ENCODE measurements at places on chromosomes 3 and 15.

DNA sequence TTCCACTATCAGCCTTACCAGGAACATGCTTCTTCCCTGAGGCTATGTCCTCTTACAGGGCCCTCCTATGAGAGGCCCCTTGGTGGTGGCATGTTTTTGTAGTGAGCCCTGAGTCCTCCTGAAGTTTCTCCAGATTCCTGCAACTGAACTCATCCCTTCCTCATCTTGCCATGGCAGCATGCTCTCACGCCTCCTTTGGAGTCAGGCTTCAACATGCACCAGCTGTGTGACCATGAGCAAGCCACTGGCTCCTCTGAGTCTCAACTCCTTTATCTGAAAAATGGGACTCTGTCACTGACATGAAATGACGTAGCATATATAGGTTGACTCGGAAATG, 216.3 kb upstream of the TLE3 start:
- no peak for DNase-seq

GRCh38 chr15:66657185-66658020, 44.6 kb upstream of the SMAD6 start:
- DNase-seq = no peak

DNA sequence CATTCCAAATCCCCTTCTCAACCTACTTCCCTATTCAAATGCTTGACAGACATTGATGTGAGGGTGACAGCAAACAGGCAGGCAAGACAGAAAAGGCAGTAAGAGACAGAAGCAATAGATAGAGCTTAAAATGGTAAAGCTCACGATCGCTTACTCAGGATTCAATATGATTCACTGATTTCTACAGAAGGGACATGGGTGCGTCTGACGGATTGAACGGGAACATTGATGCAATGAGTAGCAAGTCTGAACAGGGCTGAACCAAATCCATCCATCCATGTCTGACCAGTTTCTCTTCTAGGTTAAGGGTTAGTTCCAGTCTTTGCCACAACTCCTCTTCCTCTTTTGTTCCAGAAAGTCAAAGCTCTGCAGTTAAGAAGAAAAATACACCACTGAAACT, 35.1 kb downstream of the P2RY1 start:
- no peak for DNase-seq

- DNase-seq = no peak
Measured at GRCh38 chr3:170605490-170605889, 19.6 kb upstream of the SLC7A14 start.

- DNase-seq = no peak
Measured at GRCh38 chr3:187702507-187703033, at the start of gene RTP2. Gene RTP2 (minus strand): TSS chr3:187702557. CDS start chr3:187702128, 429 bp downstream.

GRCh38 chr15:88949734-88950400, 36.7 kb upstream of the MFGE8 start:
- DNase-seq = no peak

DNA sequence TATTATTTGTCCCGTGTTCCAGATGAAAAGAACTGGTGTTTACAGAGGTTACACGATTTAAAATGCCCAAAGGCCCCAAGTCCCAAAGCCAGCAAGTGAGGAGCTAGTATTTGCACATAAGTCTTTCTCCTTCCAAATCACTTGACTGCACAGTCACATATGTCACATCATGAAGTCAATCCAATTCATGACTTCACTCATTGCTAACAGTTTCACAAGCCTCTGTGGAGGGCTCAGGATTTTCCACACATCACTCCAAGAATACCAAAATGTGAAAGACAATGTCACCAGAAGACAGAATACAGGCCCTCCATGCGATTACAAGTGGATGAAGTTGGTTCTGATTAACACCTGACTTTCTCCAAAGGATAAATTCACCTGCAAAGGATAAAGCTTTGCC, 283.1 kb upstream of the UBE2E2 start:
- DNase-seq = no peak

- DNase-seq = no peak
Measured at GRCh38 chr3:30557746-30558303, 48.6 kb upstream of the TGFBR2 start.

DNA sequence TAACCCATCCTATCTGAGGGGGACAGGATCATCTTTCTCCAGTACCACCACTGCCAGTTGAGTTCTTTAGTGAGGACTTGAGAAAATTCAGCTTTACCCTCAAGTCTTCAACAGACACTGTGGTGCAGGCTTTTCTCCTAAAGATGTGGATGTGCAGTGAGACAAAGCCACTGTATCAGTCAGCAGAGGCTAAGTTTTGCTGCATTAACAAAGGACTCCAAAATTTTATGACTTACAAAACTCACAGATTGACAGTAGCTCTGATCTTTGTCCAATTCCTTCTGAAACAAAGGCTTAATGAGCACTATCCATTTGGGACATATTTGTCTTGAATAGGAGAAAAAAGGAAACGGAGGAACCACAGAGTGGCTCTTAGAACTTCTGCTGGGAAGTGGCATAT, 87.9 kb downstream of the MITF start:
- DNase-seq = no peak

GRCh38 chr3:105780107-105780506, 88.7 kb downstream of the CBLB start:
- no peak for DNase-seq

- no peak for DNase-seq
Measured at GRCh38 chr3:158200955-158201354, 91.1 kb downstream of the RSRC1 start.

DNA sequence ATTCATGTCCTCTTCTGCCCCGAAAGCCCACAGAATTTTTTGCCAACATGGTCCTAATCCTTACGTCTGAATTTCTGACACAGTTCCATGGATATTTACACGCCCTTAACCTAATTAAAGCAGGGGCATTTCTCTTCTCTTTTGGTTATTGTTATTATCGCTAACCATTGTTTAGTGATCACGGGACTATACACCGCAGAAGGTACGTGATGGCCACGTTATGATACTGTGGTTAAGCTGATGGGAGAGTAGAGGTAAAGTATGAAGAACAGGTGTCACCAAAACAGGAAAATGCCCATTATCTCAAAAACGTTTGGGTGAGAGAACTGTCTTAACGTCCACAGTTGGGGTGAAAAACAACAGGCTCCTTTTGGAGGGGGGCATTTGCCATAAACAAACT, 26.4 kb downstream of the CCR4 start:
- no peak for DNase-seq

DNA sequence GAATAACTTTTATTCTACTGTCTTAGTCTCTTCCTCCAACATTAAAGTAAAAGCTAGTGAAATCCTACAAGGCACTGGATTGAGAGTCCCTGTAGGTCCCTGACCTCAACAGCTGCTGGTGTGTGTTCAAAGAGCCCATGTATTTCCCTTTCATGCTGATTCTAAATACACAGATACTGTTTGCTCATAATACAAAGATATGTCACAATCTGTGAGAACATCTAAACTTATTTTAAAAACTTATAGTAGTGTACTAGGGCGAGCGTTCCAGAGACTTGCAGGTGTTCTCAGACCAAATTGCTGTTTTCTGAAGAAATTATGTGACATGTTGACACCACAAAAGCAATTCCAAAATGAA, 145.9 kb upstream of the LIPC start:
- no peak for DNase-seq

DNA sequence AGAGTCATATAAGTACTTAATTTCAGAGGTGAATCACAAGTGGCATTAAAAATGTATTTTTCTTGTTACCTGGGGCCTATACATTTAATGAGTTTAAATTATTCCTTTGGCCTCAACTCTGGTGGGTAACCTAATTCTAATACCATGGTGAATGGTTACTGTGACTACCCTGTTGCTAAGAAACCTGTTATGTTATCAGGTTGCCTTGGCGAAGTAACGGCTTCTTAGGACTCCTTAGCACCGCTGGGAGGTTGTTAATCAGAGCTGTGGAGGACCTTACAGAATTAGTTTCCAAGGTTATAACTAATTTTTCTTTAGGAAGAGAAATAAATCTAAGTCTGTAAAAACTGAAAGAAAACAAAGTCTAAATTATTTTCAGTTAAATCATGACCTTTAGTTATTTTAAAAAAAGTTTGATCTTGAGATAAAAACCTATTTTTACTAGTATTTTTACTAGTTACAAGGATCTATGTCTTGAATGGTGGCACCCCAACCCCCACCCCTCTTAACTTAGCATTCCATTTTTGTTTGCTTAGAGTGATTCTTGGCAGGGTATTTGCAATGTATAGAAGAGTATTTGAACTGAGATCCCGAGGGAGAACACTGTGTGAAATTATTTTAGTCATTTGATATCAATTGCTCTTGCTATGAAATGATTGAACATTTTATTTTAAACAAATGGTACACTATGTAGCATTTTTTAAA, 155.5 kb downstream of the FNDC3B start:
- no peak for DNase-seq

- no peak for DNase-seq
Measured at GRCh38 chr3:148494451-148494850, 203.3 kb upstream of the AGTR1 start.

GRCh38 chr3:173055228-173055933, 85.7 kb downstream of the SPATA16 start:
- no peak for DNase-seq

GRCh38 chr3:187292181-187292580, 644 bp upstream of the MASP1 start:
- no peak for DNase-seq

GRCh38 chr3:17456046-17456445, 286.4 kb downstream of the TBC1D5 start:
- no peak for DNase-seq

GRCh38 chr15:25846377-25846776, 16.8 kb downstream of the ATP10A start:
- DNase-seq = peak; percentile 52

GRCh38 chr3:186668426-186668825, 2.6 kb downstream of the HRG start:
- DNase-seq = no peak

DNA sequence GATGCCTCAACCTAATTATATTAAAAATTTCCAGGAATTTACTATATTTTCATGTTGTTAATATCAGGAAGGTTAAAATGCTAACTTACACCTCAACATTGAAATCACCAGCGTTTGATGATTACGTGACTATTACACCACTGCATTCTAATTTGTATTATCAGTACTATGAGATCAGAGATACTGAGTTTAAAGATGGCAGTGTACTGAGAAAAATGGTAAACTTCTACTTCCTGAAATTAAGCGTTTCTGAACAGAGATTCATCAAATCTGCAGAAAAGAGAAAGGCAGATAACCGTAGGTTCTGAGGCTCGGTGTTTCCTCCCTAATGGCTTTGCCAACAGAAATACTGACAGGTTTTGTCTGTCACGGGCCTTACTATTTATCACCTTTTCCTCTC, 69.9 kb downstream of the CRTC3 start:
- no peak for DNase-seq

GRCh38 chr3:171497468-171497867, 37.3 kb upstream of the TNIK start:
- no peak for DNase-seq

GRCh38 chr15:73955326-73955725, 29.1 kb downstream of the LOXL1 start:
- no peak for DNase-seq

- no peak for DNase-seq
Measured at GRCh38 chr3:1908651-1909445, 189.8 kb upstream of the CNTN4 start.

GRCh38 chr15:78684657-78685056, 43.6 kb upstream of the CHRNB4 start:
- DNase-seq = no peak
